Ovary (tissue), 10 donors: ENCODE measurements at places on chromosomes 11 and 22. TPM values are rescaled to one million over a fixed set of nuclear protein-coding genes. Genes with fewer than 3 reads are reported as not detected.

DNA sequence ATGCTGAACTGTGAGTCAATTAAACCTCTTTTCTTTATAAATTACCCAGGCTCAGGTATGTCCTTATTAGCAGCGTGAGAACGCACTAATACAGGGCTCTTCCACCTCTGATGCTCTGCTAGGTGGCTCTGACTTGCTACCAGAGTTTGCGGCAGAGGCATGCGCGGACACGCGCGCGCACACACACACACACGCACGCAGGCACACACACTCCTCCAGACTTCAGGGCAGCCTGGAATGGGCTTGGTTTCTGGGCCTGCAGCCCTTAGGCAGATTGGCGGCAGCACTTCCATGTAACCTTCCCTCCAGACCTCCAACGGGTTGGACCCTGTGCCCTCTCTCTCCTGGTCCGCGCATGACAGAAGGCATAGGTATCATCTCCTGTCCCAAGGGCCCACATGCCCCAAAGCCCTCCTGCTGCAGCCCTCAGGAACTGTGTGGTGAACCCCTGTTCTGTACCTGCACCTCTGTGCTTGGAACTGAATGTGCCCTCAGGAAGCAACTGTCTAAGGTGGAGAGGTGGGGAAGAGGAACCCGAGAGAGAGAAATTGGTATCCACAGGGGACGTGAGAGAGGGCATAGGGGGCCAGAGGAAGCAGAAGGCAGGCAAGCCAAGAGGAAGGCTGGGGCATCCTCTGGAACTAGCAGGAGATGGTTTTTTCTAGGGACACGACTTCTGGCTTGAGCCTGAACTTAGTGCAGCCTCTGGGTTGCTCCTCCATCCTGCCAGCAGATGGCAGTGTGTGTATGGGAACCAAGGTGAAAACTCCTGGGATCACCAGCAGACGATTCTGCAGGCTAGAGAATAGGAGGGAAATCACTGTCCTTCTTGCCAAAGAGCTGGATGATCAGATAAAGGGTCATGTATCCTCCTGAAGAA is 23.4 kb upstream of the RIC3 start:
- no peaks in the 10 kb centered on the region for H3K36me3 ChIP-seq
- no peaks in the 10 kb centered on the region for H3K4me1 ChIP-seq
- DNase-seq = peak; percentile 66

The UBE4A gene
- total RNA-seq = 31.4 TPM

The TRPT1 gene
- total RNA-seq = 39.3 TPM

DNA sequence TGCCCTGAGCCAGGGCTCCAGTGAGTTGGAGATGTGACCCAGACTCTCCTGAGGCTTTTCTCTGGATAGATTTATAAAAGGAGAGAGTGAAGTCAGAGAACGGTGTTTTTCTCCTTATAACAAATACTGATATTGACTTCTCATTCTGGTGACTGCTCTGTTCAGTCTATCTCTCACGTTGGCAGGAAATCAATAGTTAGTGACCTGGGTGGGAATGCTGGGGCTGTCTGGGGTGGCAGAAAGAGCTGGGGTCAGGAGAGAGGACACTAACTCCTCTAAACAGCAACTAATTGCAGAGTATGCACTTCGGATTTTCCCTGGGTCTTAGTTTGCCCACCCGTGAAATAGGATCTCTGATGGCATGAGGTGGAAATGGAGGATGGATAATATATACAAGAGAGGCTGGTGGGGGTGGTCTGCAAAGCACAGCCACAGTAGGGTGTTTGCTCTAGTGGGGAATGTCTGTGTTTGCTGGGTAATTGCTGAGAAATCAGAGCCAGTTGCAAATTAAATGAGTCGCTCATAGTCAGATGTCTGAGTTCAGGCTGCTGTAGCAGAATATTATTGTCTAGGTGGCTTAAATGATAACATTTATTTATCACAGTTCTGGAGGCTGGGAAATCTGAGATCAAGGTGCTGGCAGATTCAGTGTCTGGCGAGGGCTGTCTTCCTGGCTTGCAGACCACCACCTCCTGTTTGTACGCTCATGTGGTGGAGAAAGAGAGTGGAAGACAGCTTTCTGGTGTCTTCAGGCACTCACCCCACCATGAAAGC is 167.8 kb downstream of the MYO18B start:
- no peak overlapping the region for H3K4me3 ChIP-seq
- H3K27me3 ChIP-seq = no peaks in the 10 kb centered on the region
- no peak for DNase-seq
- no peak overlapping the region for H3K27ac ChIP-seq

- no peaks in the 10 kb centered on the region for H3K36me3 ChIP-seq
- no peaks in the 10 kb centered on the region for H3K27me3 ChIP-seq
- H3K27ac ChIP-seq = no peak overlapping the region
- no peak overlapping the region for H3K4me3 ChIP-seq
Observed at GRCh38 chr11:92897487-92897886, 72.0 kb upstream of the MTNR1B start.

GRCh38 chr11:129372609-129373488 is 2.8 kb upstream of the BARX2 start:
- DNase-seq = no peak
- H3K4me3 ChIP-seq = peak overlapping the region; percentile 8

The OR52E8 gene
- not detected for total RNA-seq

The CNGA4 gene
- 0.38 TPM for total RNA-seq

DNA sequence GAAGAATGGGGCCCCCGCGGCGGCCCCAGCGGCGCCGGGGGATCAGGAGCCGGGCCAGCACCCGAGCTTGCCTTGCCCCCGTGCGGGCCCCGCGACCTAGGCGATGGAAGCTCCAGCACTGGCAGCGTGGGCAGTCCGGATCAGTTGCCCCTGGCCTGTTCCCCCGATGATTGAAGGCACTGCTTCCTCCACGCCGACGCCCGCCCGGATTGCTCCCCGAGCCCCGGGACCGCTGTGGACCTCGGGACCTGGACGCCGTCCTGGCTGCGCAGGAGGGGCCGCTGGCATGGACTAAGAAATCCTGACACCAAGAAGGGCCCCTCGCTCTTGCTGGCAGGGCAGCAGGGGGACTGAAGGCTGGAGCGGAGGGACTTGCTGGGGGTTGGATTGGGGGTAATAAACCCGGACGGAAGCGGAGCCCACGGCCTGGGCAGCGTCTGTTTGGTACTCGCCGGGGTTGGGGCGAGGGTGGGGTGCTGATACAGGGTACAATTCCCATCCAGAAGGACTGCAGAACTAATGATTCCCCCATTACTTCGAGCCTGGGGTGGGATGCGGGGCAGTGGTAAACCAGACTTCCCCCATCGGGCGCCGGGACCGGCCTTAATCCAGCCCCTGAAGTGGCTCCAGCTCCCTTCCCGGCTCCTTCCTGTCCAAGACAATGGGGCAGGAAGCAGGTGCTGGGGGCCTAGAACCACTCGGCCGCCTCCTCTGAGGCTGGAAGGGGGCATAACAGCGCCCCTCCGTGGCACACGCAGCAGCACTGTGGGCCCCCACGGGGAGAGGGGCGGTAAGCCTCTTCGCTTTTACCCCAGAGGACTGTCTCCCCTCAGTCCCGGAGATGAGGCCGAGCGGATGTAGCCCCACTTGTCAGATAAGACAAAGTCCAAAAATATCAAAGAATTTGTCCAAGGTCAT is 1.0 kb downstream of the CCDC85B start:
- peak overlapping the region; percentile 95 for H3K27ac ChIP-seq
- no peaks in the 10 kb centered on the region for H3K36me3 ChIP-seq
- H3K4me3 ChIP-seq = peak overlapping the region; percentile 55
- H3K4me1 ChIP-seq = peaks cover 21% of the 10 kb centered on the region

GRCh38 chr11:27084518-27084917 is 43.9 kb downstream of the BBOX1 start:
- H3K4me1 ChIP-seq = peaks cover 2% of the 10 kb centered on the region
- DNase-seq = no peak
- H3K4me3 ChIP-seq = no peak overlapping the region
- no peaks in the 10 kb centered on the region for H3K36me3 ChIP-seq

GRCh38 chr11:120908461-120909181 is 115.3 kb upstream of the TBCEL start:
- DNase-seq = no peak
- no peak overlapping the region for H3K4me3 ChIP-seq
- no peaks in the 10 kb centered on the region for H3K36me3 ChIP-seq
- H3K27ac ChIP-seq = no peak overlapping the region
- H3K27me3 ChIP-seq = no peaks in the 10 kb centered on the region

- H3K36me3 ChIP-seq = no peaks in the 10 kb centered on the region
- H3K4me1 ChIP-seq = peaks cover 20% of the 10 kb centered on the region
- no peaks in the 10 kb centered on the region for H3K27me3 ChIP-seq
- no peak overlapping the region for H3K4me3 ChIP-seq
- peak overlapping the region; percentile 93 for H3K27ac ChIP-seq
Observed at GRCh38 chr22:24247564-24248344, 2.9 kb upstream of the GGT5 start.
